ENCODE measurements at places on chromosomes 6 and 20.

DNA sequence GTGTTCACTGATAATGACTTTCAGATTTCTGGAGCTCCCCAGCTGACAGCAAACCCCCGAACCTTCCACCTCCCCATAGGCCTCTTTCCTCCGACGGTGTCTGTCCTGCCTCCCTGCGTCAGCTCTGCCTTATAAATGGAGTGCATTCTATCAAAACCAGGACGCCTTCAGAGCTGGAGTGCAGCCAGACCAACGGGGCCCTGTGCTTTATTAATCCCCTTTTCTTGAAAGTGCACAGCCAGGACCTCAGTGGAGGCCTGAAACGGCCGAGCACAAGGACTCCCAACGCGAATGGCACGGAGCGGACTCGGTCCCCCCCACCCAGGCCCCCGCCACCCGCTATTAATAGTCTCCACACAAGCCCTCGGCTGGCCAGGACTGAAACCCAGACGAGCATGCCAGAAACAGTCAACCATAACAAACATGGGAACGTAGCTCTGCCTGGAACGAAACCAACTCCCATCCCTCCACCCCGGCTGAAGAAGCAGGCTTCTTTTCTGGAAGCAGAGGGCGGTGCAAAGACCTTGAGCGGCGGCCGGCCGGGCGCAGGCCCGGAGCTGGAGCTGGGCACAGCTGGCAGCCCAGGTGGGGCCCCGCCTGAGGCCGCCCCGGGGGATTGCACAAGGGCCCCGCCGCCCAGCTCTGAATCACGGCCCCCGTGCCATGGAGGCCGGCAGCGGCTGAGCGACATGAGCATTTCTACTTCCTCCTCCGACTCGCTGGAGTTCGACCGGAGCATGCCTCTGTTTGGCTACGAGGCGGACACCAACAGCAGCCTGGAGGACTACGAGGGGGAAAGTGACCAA lies 42.3 kb upstream of the NAA20 start:
- peak; percentile 94 for DNase-seq

- no peak for DNase-seq
These were observed 53.3 kb downstream of the CNKSR3 start for GRCh38 chr6:154457046-154457713.

DNA sequence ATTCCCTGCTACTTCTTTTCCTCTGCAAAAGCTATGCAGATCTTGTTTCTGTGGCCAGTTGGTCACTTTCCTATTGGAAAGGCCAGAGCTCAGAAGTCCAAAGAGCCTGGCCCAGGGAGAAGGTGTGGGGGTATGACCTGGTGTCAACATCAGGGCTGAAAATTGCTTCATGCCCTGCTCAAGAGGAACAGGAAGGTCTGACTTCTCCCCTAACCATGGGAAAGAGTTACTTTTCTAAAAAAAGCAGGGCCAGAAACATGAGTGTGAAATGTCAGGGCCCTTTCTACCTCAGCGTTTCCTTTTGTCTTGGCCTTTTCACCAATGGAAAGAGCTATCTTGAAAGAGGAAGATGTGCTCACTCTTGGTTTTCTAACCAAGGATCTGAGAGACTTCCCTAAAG lies 117.4 kb downstream of the MAFB start:
- peak; percentile 49 for DNase-seq

- no peak for DNase-seq
These were observed 13.8 kb downstream of the CPNE5 start for GRCh38 chr6:36825452-36825851.

GRCh38 chr20:19815553-19815991 lies 57.5 kb downstream of the RIN2 start:
- no peak for DNase-seq

- no peak for DNase-seq
These were observed 181.4 kb downstream of the SIM1 start for GRCh38 chr6:100283285-100283684.

DNA sequence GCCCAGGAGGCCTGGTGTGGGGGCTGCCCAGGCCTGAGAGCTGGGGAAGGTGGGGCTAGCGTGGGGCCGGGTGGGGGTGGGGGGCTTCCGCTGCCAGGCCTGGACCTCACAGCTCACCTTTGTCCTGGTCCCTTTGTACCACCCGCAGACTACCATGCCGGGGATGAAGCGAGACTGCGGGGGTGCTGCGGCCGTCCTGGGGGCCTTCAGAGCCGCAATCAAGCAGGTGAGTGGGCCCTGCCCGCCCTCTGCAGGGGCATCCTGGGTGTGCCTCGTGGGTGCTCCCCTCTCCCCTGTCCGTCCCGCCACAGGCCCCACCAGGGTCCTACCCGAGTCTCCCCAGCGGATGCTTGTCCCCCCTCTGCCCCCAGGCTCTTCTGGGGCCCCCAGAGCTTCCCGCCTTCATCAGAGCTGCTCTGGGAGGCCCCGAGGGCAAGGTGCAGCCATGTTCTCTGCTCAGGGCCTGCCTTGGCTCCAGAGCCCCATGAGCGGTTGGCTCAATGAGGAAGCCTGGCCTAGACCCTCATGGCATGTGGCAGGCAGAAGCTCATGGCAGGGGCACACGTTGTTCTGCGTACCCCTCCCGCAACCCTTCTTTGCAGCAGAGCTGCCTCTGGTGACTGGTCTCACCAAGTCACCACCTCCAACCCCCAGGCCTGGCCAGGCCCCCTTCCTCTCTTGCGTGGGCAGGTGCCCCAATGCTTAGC lies 14.5 kb downstream of the NPEPL1 start:
- DNase-seq, result no peak
